Fibroblast of lung (primary cell): ENCODE measurements at places on chromosomes 3 and 15. TPM values are rescaled to one million over a fixed set of nuclear protein-coding genes. Genes with fewer than 3 reads are reported as not detected.
A peak's percentile ranks its signal among the peaks of the same experiment; 100 is the strongest.

Gene NME9
- not detected in 2 replicates for total RNA-seq

Gene PODXL2
- 0.50 and 0.77 TPM in 2 replicates for total RNA-seq

Gene PIF1
- total RNA-seq: 3.1 and 9.4 TPM in 2 replicates

Gene LMAN1L
- not detected in 2 replicates for total RNA-seq

Gene LNP1
- 3.1 and 4.1 TPM in 2 replicates for total RNA-seq

Gene C2CD4A
- total RNA-seq: not detected in 2 replicates

Gene AEN
- total RNA-seq: 68.1 and 83.7 TPM in 2 replicates

Gene GABRR3
- total RNA-seq: not detected in 2 replicates

Gene TUSC7
- total RNA-seq: not detected in 2 replicates

GRCh38 chr15:35496585-35496984 is 49.4 kb downstream of the DPH6 start:
- H3K27me3 ChIP-seq: no peaks in the 10 kb centered on the region
- no peaks in the 10 kb centered on the region for H3K36me3 ChIP-seq
- H3K4me1 ChIP-seq: no peaks in the 10 kb centered on the region
- no peak overlapping the region for H3K4me3 ChIP-seq

GRCh38 chr3:126968391-126969390 is 14.2 kb upstream of the PLXNA1 start:
- no peak overlapping the region for H3K4me3 ChIP-seq
- DNase-seq: no peak
- peaks cover 3% of the 10 kb centered on the region for H3K4me1 ChIP-seq

DNA sequence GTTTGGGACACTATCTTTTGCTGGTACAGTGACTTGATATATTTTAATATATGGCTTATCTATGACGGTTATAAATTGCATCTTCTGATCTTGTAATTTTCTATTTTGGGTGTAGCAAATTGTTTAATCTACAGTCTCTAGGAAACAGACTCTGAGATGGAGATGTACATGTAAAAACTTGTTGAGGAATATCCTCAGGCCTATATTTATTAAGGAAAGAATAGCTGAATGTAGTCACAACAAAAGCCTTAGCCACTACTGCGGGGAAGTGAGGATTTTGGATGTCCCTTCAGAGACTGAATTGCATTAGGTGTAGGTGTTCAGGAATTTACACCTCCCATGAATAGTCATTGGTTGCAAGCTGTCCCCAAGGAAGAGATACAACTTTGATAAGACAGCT is 13.8 kb upstream of the OR5K3 start:
- H3K36me3 ChIP-seq: no peaks in the 10 kb centered on the region
- H3K4me3 ChIP-seq: no peak overlapping the region
- H3K4me1 ChIP-seq: no peaks in the 10 kb centered on the region
- DNase-seq: no peak
- H3K27ac ChIP-seq: no peak overlapping the region

- no peak overlapping the region for H3K27ac ChIP-seq
- no peaks in the 10 kb centered on the region for H3K36me3 ChIP-seq
These were observed 13.0 kb downstream of the MEF2A start for GRCh38 chr15:99578809-99579208.

GRCh38 chr3:179229177-179229576 is 21.7 kb downstream of the KCNMB3 start:
- no peak overlapping the region for H3K27ac ChIP-seq
- no peaks in the 10 kb centered on the region for H3K4me1 ChIP-seq
- H3K4me3 ChIP-seq: no peak overlapping the region

- peak overlapping the region; percentile 35 for H3K4me3 ChIP-seq
- H3K27me3 ChIP-seq: peaks cover 29% of the 10 kb centered on the region
- peak; percentile 69 for DNase-seq
These were observed 11.3 kb upstream of the SOX2 start for GRCh38 chr3:181700168-181701087.

DNA sequence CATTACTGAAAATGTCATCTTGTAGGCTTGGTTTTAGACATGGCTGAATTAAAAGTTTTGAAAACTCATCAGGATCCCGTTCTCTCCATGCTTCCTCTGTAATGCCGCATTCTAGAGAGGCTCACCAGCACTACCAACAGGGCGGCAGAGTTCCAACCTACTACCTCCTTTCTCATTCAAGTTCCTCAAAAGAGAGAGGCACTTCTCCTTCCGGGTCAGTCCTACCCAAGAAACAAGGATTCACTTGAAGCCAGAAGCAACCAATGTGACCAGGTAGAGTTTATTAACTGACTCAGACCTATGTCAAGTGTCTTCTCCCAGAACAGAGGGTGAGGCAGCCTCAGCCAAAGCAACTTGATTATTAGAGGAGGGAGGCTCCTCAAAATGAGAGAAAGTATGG is 59.8 kb upstream of the GYG1 start:
- H3K27me3 ChIP-seq: no peaks in the 10 kb centered on the region
- no peak overlapping the region for H3K27ac ChIP-seq
- H3K4me3 ChIP-seq: no peak overlapping the region
- no peaks in the 10 kb centered on the region for H3K4me1 ChIP-seq
- no peaks in the 10 kb centered on the region for H3K36me3 ChIP-seq

DNA sequence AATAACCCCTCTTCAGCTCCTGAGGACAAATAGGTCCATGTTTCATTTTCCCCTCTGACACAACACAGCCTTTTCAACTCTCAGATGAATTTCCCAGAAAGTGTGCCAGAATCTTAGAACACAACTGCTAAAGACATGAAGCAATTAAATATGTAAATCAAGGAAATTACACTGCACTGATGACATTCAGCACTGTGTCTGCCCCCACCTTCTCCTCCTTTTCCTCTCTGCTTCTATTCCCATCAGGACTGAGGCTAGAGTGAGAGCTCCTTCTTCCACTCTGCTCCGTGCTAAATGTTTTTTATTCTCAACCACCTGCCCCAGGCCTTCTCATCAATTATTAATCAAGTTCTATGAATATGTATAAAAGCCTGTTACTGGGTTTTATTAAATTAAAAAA is 596.1 kb downstream of the TUSC7 start:
- H3K36me3 ChIP-seq: no peaks in the 10 kb centered on the region
- H3K27me3 ChIP-seq: no peaks in the 10 kb centered on the region
- DNase-seq: no peak

DNA sequence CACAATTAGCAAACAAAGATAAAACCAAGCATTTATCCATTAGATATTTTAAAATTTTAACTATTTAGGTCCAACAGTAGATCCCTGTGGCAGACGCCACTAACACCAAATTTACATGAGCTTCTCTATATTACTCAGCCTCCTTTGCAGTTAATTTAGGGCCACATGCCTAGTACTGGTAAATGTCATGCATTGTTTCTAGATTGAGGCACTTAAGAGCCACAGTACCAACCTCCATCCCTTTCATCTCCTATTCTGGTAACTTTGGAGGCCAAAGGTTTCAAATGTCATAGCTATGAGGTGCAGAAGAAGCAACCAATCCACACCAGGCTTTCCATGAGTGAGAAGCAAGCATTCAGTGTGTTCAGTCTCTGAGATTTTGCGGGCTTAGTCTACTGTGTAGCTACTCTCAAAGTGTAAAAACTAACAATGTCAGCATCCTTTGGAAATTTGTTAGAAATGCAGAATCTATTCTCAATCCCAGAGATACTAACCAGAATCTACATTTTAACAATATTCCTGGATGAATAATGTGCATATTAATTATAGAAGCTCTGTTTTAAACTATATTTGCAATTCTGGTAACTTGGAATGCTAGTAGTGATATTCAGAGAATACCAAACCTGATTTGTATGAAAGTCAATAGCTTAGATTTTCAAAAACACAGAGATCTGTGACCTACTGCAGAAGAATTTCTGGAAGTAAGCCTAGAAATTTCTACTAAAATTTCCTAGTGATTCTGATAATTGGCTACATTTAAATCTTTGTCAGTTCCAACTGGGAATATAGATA is 206.3 kb upstream of the CD96 start:
- no peak overlapping the region for H3K4me3 ChIP-seq
- H3K27me3 ChIP-seq: no peaks in the 10 kb centered on the region
- no peaks in the 10 kb centered on the region for H3K36me3 ChIP-seq

DNA sequence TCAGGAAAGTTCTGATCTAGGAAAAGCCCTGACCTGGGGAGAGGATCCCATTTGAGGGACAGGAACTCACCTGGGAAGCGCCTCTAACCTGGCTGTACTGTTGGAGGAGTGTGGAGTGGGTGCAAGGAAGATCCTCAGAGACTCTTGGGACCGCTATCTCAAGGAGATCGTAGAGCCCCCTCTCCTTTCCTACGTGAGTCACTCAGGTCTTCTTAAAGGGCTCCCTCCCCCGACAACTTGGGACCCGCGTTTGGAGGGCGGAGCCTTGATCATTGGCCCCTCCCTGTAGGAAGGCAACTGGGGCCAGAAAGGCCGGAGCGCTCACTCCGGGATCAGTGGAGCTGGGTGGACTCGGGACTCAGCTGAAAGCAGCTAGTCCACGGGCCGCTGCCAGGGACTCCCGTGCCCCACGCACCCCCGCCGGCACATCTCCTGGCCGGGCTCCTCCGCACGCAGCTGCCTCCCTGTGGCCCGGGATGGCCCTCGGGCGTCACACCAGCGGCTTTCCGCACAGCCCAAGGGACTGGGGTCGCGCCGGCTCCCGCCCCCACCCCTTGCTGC is 520 bp downstream of the SLC26A6 start:
- H3K4me3 ChIP-seq: peak overlapping the region; percentile 94
- peak; percentile 57 for DNase-seq
- peak overlapping the region; percentile 77 for H3K27ac ChIP-seq
- peaks cover 6% of the 10 kb centered on the region for H3K4me1 ChIP-seq
- H3K27me3 ChIP-seq: no peaks in the 10 kb centered on the region

- DNase-seq: no peak
- peaks cover 3% of the 10 kb centered on the region for H3K4me1 ChIP-seq
- peaks cover 1% of the 10 kb centered on the region for H3K36me3 ChIP-seq
- H3K27me3 ChIP-seq: no peaks in the 10 kb centered on the region
- H3K4me3 ChIP-seq: no peak overlapping the region
- H3K27ac ChIP-seq: no peak overlapping the region
These were observed 8.3 kb downstream of the IL12A start for GRCh38 chr3:159996959-159997358.

DNA sequence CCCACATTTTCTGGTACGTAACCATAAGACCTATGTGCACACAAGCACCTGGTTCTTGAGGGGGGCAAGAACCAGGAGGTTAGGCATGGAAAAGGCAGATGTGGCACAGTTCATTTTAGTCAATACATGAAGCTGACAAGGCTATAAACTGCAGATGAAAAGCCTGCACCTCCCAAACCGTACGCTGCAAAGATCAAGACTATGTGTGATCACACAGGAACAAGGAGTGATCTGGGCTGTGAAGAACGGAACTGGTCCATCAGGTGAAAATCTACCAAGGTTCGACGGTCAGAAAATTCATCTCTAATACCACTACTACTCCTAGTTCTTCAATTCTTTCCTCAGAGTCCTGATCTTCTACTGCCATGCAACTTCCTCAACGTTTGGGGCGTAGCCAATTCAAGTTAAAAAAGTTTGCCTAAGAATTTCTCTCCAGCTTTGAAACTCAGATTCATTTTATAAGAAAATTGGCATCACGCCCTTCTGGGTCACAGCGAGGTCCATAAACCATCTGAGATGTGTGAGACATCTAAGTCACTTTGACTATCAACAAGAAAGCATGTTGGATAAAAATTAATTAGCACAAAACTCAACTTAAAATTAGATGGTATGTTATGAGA is 41.9 kb downstream of the PLD1 start:
- no peaks in the 10 kb centered on the region for H3K36me3 ChIP-seq
- no peak overlapping the region for H3K4me3 ChIP-seq
- no peaks in the 10 kb centered on the region for H3K27me3 ChIP-seq
- H3K4me1 ChIP-seq: no peaks in the 10 kb centered on the region
- no peak overlapping the region for H3K27ac ChIP-seq

GRCh38 chr15:85766001-85766831 is 28.5 kb downstream of the KLHL25 start:
- H3K27ac ChIP-seq: no peak overlapping the region
- H3K27me3 ChIP-seq: no peaks in the 10 kb centered on the region
- no peaks in the 10 kb centered on the region for H3K36me3 ChIP-seq
- peaks cover 7% of the 10 kb centered on the region for H3K4me1 ChIP-seq
- no peak overlapping the region for H3K4me3 ChIP-seq

- H3K4me1 ChIP-seq: peaks cover 33% of the 10 kb centered on the region
- peak overlapping the region; percentile 81 for H3K27ac ChIP-seq
- no peaks in the 10 kb centered on the region for H3K36me3 ChIP-seq
- H3K27me3 ChIP-seq: no peaks in the 10 kb centered on the region
These were observed 57.6 kb downstream of the TMEM44 start for GRCh38 chr3:194575484-194576210.

DNA sequence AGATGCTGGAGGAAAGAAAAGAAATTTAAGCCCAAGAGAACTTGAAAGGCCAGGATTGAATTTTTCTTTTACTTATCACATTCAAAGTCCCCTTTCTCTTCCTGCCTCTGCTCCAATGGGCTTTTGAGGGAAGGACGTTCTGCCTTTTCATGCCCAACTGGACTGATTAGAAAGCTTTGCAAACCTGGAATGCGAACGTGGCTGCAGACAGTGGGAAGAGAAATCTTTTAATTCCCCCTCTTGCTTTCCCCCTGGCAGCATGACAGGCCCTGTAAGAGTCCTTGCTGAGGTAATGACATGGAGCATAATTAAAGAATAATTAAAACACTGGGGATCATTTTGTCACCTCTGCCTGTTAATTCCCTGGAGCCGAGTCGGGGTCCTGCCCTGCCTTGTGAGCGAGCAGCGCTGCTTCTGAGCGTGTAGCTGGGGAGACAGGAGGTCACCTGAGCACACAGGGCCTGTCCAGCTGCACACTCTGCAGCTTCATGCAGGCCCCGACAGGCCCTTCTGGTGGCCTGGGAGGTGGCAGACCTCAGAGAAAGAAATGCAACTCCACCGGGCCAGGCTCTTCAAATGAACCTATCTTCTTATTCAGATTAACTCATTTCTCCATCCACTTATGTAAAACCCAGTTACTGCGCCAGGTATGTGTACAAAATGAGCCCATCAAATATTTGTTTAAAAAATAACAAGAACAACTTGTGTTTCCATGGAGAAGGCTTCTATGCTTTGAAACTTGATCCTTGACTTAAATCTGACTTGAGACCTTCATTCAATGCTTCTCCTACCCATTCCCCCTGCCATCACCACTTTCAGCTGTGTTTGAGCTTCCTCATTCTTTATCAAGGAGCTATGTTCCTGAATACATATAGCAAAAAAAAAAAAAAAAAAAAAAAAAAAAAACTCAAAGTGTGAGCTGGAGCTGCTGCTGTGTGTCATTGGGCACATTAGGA is 628.2 kb upstream of the CFAP20DC start:
- no peak for DNase-seq
- no peak overlapping the region for H3K4me3 ChIP-seq
- H3K27me3 ChIP-seq: no peaks in the 10 kb centered on the region
- no peak overlapping the region for H3K27ac ChIP-seq
- no peaks in the 10 kb centered on the region for H3K4me1 ChIP-seq

GRCh38 chr15:73357999-73358665 is 10.6 kb downstream of the HCN4 start:
- H3K27me3 ChIP-seq: peaks cover 17% of the 10 kb centered on the region
- H3K36me3 ChIP-seq: no peaks in the 10 kb centered on the region
- no peak overlapping the region for H3K27ac ChIP-seq
- no peak for DNase-seq
- no peaks in the 10 kb centered on the region for H3K4me1 ChIP-seq

- peak; percentile 87 for DNase-seq
- H3K4me1 ChIP-seq: peaks cover 6% of the 10 kb centered on the region
- no peaks in the 10 kb centered on the region for H3K36me3 ChIP-seq
- no peaks in the 10 kb centered on the region for H3K27me3 ChIP-seq
These were observed 191.3 kb upstream of the ZNF385D start for GRCh38 chr3:21942328-21942727.

- DNase-seq: no peak
- no peak overlapping the region for H3K27ac ChIP-seq
- no peaks in the 10 kb centered on the region for H3K27me3 ChIP-seq
- peaks cover 5% of the 10 kb centered on the region for H3K36me3 ChIP-seq
These were observed 98.0 kb downstream of the ATG7 start for GRCh38 chr3:11370191-11370590.

- H3K36me3 ChIP-seq: no peaks in the 10 kb centered on the region
- DNase-seq: no peak
- no peaks in the 10 kb centered on the region for H3K27me3 ChIP-seq
- no peaks in the 10 kb centered on the region for H3K4me1 ChIP-seq
- H3K27ac ChIP-seq: no peak overlapping the region
These were observed 160.8 kb downstream of the FBLN2 start for GRCh38 chr3:13709706-13710105.
